Right ventricle myocardium inferior (tissue), 1 donor: ENCODE measurements at places on chromosomes 1 and 21. TPM values are rescaled to one million over a fixed set of nuclear protein-coding genes. Genes with fewer than 3 reads are reported as not detected.
A peak's percentile ranks its signal among the peaks of the same experiment; 100 is the strongest.

CD1E gene
- total RNA-seq, result not detected

- DNase-seq, result peak; percentile 56
Measured at GRCh38 chr1:3788756-3789420, 7.4 kb downstream of the LRRC47 start.

DNA sequence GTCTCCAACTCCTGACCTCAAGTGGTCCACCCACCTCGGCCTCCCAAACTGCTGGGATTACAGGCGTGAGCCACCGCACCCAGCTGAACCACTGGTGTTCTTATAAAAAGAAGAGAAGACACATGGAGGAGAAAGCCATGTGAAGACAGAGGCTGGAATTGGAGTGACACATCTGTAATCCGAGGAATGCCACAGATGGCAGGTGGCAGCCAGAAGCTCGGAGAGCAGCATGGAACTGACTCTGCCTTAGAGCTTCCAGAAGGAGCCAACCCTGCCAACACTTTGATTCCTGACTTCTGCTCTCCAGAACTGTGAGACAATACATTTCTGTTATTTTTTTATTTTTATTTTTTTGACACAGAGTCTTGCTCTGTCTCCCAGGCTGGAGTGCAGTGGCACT lies 59.0 kb upstream of the ATP2B4 start:
- no peak for DNase-seq

- DNase-seq, result no peak
Measured at GRCh38 chr1:4553761-4554160, 100.6 kb upstream of the AJAP1 start.

TFAP2E gene
- total RNA-seq, result not detected

DNA sequence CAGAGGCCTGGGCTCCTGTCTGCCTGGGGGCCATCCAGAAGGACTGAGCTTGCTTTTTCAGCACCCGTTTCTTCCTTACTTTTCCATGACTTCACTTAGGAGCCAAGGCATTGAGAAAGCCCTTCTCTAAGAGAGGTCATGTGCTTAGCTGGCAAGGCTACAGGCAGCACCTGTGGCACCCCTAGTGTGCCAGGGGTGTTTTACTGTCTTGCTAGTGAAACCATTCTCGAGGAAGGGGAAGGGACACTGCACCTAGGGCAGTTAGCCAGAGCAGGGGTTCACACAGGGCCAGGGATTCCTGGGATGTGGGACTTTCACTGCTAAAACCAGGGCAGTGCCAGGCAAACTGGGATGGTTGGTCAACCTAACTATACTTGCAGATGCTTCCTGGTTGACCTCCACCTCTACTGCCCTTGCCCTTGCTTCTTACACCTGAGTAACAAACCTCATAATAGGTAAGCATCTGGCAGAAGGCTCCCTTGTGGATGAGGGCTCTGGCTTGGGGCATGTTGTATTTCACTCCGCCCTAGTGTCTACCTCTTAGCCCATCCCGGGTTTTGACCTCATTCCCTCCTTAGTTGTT lies 69.2 kb downstream of the NOS1AP start:
- DNase-seq, result no peak

GRCh38 chr1:18673976-18674375 lies 43.3 kb downstream of the PAX7 start:
- no peak for DNase-seq

- no peak for DNase-seq
Measured at GRCh38 chr1:20630729-20631128, 2.5 kb upstream of the PINK1 start.

DNA sequence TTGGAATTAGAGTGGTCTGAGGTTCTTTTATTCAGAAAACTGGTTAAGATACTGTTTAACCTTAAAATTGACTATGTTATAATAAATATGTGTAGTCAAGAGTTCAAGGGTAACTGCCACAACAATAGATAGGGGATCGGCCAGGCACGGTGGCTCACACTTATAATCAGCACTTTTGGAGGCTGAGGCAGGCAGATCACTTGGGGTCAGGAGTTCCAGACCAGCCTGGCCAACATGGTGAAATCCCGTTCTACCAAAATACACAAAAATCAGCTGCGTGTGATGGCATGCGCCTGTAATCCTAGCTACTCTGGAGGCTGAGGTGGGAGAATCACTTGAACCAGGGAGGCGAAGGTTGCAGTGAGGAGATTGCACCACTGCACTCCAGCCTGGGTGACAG lies 39.5 kb downstream of the PDC start:
- DNase-seq, result no peak

- no peak for DNase-seq
Measured at GRCh38 chr21:39867198-39867650, at the start of gene PCP4. TSS of gene PCP4 (plus strand) at chr21:39867438. CDS start at chr21:39867502, 64 bp downstream.

DNA sequence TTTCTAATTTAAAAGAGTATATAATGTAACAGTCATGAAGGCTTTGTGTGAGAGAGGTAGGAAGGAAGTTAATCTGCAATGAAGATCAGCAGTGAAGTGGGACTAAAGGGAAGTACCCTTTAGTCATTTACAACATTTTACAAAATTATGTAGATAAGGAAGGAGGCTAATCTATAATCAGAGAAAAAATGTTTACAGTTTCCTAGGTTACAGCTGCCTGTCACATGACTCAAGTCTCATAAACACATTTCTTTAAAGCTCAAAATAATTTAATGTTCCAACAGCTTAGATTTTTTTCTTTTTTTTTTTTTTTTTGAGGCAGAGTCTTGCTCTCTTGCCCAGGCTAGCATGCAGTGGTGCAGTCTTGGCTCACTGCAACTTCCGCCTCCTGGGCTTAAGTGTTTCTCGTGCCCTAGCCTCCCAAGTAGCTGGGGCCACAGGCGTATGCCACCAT lies 26.2 kb upstream of the CAP1 start:
- DNase-seq, result no peak

GRCh38 chr1:160781914-160782689 lies 13.9 kb upstream of the LY9 start:
- DNase-seq, result no peak

DNA sequence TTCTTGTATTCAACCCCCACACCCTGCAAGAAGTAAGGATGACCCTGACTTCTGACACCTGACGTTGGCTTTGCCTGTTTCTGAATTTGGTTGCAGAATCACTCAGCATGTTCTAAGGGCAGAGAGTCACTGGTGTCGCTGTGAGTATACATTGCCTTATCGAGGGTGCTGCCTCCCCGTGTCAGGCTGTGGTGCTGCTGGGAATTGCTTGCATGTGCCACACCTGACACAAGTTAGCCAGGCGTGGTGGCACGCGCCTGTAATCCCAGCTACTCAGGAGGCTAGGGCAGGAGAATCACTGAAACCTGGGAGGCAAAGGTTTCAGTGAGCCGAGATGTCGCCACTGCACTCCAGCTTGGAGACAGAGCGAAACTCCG lies 45.9 kb downstream of the WDR4 start:
- no peak for DNase-seq

MSH4 gene
- 0.35 TPM for total RNA-seq

DNA sequence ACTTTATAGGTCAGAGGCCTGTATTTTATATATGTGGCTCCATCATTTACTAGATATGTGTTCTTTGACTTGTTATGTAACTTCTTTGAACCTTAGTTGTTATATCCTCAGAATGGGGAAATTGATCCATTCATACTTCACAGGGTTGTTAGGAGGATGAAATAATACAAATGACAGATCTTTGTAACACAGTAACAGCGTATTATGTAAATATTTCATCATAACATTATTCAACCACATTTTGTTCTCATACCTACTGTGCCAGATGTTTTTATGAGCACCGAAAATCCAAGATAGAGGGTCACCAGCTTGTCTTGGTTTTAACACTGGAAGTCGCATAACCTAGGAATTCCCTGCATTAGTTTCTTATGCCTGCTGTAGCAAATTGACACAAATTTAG lies 3.3 kb downstream of the SUCO start:
- no peak for DNase-seq

DNA sequence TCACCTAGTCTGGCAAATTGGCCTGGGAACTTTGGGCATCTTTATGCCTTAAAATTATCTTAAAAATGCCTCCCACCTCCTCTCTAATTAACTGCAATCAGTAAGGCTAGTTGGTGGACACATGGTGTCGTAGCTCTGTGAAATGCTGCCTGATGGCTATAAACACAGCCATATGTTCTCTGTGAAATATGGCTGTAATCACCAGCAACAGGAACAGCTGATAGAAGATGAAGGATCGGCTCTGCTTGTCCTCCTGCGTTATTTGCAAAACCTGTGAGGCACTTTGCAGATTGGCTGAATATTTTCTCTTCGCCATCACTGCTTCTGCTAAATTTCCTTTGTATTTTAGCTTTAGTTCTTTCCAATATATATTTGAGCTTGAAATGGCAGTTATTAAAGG lies 419.6 kb downstream of the RWDD3 start:
- DNase-seq, result no peak

- no peak for DNase-seq
Measured at GRCh38 chr1:226942392-226942791, 2.3 kb downstream of the COQ8A start.

GRCh38 chr1:177171536-177172123 lies 872 bp downstream of the BRINP2 start:
- no peak for DNase-seq

GRCh38 chr1:79117376-79117775 lies 110.8 kb upstream of the ADGRL4 start:
- DNase-seq, result no peak

GRCh38 chr1:20601129-20601825 lies 12.4 kb downstream of the CDA start:
- DNase-seq, result no peak

- DNase-seq, result no peak
Measured at GRCh38 chr1:40155135-40155534, 6.1 kb upstream of the RLF start.

SPRR4 gene
- total RNA-seq, result not detected

EDARADD gene
- 1.6 TPM for total RNA-seq

GRCh38 chr21:26798856-26799751 lies 46.1 kb downstream of the ADAMTS1 start:
- no peak for DNase-seq

DNA sequence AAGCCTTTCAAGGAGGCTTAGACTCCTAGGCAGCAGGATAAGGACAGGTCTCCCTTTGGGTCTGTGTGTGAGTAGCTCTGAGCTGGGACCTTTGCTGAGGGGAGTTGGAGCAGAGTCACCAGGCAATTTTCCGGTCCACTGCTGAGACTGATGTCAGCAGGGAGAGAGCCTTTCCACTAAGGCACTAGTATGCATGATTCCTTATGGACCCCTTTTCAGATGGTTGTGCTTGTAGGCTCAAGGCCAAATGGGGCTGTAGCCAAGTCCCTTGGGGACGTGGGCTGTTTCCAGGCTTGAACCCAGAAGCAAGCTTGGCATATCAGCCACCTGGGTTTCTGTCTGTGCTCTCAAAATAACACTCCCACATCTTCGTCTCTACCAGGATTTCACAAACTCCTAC lies 73.0 kb downstream of the CCDC18 start:
- DNase-seq, result no peak

CGN gene
- 0.22 TPM for total RNA-seq

WDR64 gene
- total RNA-seq, result not detected

- DNase-seq, result no peak
Measured at GRCh38 chr1:182279724-182280503, 111.7 kb downstream of the GLUL start.

DNA sequence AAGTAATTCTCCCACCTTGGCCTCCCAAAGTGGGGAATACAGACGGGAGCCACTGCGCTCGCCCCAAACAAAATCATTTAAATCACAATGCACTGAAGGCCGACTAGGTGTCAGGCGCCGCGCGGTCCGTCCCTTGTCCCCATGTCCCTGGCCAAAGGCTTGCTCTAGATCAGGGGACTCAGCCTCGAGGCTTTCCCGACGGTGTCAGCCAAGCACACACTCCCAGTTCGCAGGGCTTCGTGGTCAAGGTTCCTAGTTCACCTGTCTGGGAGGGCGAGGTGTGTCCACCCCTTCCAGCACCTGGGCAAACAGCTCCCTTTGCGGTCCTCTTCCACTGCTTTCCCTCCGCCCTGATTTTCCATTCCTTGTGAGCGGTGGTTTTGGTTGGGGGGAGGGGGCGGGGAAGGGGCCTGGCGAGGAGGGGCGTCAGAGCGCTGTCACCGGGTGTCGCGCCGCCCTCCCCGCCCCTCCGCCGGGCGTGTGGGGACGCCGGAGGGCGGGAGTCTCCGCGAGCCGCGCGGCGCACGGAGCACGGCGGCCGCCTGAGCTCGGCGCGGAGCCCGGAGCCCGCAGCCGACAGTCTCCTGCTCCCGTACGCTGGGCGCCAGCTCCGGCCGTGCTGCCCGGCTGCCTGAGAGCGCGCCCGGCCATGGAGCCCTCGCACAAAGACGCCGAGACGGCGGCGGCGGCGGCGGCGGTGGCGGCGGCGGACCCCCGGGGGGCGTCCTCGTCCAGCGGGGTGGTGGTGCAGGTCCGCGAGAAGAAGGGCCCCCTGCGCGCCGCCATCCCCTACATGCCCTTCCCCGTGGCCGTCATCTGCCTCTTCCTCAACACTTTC lies at the start of gene STUM:
Gene STUM, plus strand, starts transcription at position 509 of the 838 bp plus-strand sequence. Its CDS starts 141 bp downstream, at position 650.
- DNase-seq, result no peak

FCRL6 gene
- total RNA-seq, result 0.57 TPM

GRCh38 chr21:40681164-40681859 lies 165.6 kb downstream of the DSCAM start:
- no peak for DNase-seq

HES5 gene
- total RNA-seq, result 1.3 TPM

- DNase-seq, result no peak
Measured at GRCh38 chr1:48948562-48948961, 171.9 kb upstream of the BEND5 start.

OR6Y1 gene
- total RNA-seq, result not detected

- no peak for DNase-seq
Measured at GRCh38 chr1:245810789-245811337, 656.1 kb downstream of the KIF26B start.

DNA sequence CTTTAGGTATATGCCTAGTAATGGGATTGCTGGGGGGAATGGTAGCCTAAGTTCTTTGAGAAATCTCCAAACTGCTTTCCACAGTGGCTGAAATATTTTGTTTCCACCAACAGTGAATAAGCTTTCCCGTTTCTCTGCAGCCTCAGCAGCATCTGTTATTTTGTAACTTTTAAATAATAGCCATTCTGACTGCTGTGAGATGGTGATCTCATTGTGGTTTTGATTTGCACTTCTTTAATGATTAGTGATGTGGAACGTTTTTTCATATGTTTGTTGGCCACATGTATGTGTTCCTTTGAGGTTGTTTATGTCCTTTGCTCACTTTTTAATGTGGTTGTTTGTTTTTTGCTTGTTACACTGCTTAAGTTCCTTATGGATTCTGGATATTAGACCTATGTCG lies 237.4 kb downstream of the CENPF start:
- DNase-seq, result no peak
